ENCODE measurements at places on chromosomes 7 and 10. TPM values are rescaled to one million over a fixed set of nuclear protein-coding genes. Genes with fewer than 3 reads are reported as not detected.
A peak's percentile ranks its signal among the peaks of the same experiment; 100 is the strongest.

DNA sequence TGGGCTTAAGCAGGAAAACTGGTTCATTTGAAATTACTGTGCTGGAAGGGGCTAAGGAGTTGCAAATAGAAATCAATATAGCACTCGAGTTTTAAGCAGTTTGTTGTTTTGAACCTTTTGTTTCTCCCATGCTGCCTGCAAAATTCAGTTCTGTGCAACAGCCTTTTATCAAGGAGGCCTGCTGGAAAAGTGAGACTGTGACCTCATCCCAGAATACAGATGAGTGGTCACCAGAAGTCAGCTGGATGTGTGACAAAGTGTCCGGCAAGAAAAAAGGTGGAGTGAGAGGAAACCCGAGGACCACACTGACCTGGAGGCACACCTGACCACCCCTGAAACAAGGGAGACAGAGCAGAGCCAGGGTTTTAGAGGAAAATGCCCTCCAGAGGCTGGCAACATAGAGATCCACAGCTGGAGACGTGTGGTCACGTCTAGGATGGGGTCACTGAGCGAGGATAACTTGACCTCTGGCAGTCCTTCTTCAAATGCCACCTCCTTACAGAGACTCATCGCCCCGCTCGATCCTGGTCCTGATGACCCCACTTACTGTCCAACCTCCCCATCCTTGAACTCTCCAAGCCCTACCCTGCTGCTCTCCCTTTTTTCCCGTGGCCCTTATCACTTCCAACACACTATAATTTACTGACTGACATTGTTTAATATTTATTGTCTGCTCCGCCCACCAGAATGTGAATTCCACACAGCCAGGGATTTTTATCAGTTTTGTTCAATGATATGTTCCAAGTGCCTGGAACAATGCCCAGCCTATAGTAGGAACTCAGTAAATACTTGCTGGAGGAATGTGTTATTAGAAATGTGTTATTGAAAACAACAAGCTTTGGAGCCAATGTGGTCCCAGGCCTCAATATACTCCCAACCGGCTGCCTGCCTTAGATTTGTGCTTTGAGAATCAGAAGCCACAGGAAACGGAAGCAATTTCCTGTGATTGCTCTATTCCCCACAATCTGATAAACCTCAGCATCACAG lies 243.8 kb downstream of the GLI3 start:
- peak; percentile 78 for DNase-seq

- no peak for DNase-seq
These were observed 142.7 kb downstream of the ELFN1 start for GRCh38 chr7:1812509-1813393.

DNA sequence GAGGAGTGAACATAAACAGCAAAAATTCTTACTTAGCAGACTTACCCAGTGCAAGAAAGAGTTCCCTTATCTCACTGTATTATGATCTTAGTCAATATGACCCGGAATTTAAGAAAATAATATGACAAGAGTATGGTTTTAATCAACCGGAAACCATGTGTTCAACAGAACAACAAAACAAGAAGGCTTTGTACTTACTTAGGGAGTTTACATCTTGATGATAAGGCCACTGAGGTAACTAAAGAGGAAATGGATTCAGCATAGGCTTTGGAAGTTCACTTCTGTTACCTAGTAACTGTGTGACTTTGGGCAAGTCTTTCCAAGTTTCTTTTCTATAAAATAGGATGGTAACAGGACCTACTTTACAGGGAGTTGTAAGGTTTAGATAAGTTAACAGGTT lies 7.4 kb upstream of the FAS start:
- DNase-seq = peak; percentile 35

DNA sequence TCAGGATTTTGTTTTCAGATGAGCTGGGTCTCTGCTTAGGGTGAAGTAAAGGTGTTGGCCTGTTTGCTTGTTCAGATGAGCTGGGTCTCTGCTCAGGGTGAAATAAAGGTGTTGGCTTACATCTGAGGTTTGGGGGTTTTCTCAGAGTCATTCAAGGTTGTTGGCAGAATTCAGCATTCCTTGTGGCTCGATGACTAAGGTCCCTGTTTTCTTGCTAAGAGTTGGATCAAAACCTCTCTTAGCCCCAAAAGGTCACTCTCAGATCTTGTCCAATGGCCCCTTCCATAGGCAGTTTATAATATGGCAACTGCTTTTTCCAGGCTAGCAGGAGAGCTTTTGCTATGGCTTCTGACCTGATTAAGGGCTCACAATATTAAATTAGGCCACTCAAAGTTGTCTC lies 106.6 kb downstream of the ADAM22 start:
- DNase-seq = no peak

GRCh38 chr7:77687100-77687746 lies 9.0 kb upstream of the RSBN1L start:
- peak; percentile 85 for DNase-seq

The HOXA7 gene
- total RNA-seq = 0.18 TPM

- DNase-seq = no peak
These were observed 2.1 kb downstream of the CTBP2 start for GRCh38 chr10:125158275-125158600.

DNA sequence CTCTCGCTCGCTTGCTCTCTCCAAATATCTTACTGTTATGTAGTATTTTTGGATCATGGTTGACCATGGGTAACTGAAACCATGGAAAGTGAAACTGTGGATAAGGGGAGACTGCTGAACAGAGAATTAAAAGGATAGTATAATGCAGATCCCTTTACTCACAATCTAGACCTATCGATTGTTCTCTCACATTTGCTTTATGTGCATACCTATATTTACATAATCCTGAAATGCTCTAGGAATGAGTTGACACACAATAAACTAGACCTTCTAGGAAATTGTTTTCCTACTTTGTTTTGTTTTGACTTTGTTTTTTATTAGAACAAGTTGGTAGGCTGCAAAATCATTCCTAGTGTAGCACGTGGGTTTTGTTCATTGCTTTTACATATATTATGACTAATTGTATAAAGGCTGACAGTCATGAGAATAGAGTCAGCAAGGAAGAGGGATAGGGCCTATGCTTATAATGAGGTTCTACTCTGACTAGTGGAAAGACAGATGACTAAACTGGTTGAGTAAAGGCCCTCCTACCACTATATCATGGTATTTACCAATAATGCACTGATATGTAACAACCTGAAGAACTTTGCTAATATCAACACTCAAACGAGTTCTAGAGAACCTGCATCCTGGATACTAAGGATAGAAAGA lies 175.3 kb upstream of the TARP start:
- DNase-seq = peak; percentile 25

The KIAA1549 gene
- total RNA-seq = 1.3 TPM

GRCh38 chr7:20932785-20933527 lies 146.3 kb upstream of the SP8 start:
- no peak for DNase-seq

GRCh38 chr10:28459453-28460144 lies 73.3 kb upstream of the WAC start:
- no peak for DNase-seq

DNA sequence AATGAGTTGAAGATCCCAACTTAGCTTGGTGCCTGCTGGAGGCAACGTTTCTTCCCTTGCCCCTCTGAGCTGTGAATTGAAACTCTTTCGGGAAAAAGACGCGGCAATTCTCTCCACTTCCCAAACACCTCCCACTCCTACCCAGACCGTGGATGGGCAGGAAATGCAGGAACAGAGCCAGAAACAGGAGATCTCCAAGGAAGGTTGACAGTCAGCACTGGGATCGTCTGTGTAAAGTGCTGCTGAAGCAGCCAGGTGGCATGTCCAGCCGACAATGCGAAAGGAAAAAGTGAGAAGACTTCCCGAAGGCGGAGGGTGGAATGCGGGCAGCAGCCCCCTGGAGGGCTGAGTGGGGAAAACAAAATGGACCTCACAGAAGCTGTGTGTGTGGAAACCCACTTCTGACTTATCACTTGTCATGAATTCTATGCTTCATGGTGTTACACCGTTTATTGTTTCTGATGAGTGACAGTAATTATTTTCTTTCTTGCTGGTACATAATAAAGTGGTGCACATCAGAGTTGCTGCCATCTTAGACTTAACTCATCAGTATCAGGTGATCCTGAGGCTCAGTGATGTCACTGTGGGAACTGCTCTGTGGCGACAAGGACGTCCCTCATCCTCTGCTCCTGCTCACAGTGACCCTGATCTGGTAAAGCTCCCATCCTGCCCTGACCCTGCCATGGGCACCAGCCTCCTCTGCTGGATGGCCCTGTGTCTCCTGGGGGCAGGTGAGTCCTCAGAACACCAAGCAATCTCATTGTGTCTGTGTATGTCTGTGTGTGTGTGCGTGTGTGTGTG lies 220.5 kb upstream of the PRSS1 start:
- no peak for DNase-seq

The EN2 gene
- not detected for total RNA-seq

DNA sequence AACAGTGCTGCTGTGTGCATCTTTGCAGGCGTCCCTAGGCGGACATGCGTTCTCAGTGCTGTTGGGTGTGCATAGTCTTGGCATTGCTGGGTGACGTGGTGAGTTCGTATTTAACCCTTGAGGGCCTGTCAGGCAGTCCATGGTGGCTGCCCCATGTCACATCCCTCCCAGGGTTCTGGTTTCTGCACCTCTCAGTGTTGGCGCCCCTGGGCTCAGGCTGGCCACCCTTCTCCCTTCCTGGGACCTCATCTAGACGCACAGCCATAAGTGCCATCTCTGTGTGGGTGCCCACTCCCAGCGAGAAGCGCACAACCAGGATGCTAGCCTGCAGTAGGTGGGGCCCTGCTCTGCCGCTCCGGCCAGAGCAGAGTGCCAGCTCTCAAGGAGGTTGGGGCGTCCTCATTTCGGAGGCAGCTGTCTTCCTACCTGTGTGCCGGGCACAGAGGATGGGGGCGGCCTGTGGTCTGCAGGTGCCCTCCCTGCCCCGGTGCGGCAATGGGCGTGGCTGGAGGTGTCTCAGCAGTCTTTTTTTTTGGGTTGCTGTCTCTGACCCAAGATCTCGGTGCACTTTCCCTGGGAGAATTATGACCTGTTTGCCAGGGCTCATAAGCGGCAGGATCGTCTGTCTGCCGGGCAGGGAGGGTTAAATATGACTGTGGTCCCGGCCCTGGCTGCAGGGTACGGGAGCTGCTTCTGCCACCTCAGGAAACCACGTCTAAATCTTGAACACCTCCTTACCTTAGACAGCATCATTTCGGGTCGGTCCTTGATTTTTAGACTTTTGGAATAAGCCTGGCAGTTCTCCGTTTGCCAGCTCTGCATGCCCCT lies 6.5 kb downstream of the INPP5A start:
- DNase-seq = no peak

- DNase-seq = no peak
These were observed 22.3 kb downstream of the GRID1 start for GRCh38 chr10:86344281-86344680.

The TSPAN13 gene
- total RNA-seq = 6.1 TPM

The UTF1 gene
- total RNA-seq = not detected

The RSPH10B2 gene
- not detected for total RNA-seq

DNA sequence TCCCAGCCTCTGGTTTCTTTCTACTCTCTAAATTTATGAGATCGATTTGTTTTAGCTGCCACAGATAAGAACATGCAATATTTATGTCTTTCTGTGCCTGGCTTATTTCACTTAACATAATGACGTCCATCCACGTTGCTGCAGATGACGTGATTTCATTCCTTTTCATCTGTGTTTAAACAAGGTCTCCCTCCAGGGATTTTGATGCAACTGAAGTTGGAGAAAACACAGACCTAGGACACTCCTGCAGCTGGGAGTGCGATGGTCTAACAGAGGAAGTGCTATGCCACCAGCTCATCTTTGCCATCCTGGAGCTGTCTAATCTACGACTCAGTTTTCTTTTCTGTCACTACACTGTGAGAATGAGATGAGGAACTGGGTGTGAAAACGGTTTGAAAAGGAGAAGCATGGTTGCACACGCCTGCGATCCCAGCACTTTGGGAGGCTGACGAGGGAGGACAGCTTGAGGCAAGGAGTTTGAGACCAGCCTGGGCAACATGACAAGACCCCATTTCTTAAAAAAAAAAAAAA lies 1.5 kb upstream of the KCTD7 start:
- DNase-seq = peak; percentile 89

- no peak for DNase-seq
These were observed 10.5 kb downstream of the GET4 start for GRCh38 chr7:886626-887487.

The NKX6-2 gene
- not detected for total RNA-seq

The GPR141 gene
- total RNA-seq = not detected

DNA sequence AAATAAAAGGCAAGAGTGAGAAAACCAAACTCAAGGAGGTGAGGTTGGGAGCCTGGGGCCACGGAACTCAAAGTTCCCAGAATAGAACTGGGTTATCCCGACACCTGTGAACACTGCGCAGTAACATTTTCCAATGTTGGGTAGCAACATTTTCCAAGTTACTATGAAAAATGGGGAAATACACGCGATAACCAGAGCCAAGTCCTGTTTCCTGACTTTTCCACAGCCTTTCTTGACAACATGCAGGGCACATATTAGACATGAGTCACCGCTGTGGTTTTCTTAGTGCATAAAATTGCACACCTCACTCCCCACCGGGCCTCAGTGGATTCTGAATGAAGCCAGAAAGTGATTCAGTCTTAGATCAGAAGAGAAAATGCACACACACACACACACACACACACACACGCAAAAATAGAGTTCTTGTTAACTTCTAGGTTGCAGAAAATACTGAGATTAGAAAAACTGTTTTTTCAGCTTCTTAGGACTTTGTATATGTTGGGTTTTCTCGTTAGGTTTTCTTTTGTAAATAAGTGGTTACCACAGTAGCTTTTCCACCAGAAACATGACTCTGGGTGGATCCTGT lies 70.0 kb downstream of the CAMK1D start:
- peak; percentile 99 for DNase-seq

The ADCY1 gene
- total RNA-seq = 0.18 TPM

- DNase-seq = peak; percentile 61
These were observed 67.9 kb downstream of the ATAD1 start for GRCh38 chr10:87750001-87750671.

DNA sequence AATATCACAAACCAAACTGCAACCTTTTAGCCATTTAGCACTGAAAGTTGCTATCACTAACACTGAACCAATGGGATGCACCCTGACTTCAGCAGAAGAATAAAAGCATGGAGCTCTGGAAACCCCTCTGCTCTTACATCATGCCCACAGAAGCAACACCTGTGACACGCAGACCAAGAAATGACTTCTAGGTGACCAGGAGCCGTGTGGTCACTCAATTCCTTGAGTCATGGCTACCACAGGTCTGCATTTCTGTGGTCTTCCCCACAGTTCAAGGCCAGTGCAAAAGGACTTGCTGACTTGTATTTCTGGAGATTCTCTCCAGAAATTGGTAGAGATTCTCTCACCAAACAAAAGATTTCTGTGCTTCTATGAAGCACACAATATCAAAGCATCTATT lies 38.3 kb downstream of the NRCAM start:
- no peak for DNase-seq
